ENCODE measurements at places on chromosomes 4 and X.

DNA sequence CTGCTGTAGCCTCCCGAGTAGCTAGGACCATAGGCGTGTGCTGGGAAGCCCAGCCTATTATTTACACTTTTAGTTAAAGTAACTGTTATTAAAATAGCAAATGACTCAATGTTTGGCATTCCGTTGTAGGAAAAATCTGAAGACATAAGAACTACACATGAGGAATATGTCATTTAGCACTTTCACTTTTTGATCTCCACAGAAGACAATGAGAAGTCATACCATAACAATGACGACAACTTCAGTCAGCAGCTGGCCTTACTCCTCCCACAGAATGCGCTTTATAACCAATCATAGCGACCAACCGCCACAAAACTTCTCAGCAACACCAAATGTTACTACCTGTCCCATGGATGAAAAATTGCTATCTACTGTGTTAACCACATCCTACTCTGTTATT lies 6.7 kb downstream of the GPR34 start:
- DNase-seq: no peak

GRCh38 chrX:150903110-150903508 lies 4.6 kb upstream of the CD99L2 start:
- DNase-seq: no peak

GRCh38 chr4:143921181-143921580 lies 15.8 kb upstream of the GYPE start:
- no peak for DNase-seq

DNA sequence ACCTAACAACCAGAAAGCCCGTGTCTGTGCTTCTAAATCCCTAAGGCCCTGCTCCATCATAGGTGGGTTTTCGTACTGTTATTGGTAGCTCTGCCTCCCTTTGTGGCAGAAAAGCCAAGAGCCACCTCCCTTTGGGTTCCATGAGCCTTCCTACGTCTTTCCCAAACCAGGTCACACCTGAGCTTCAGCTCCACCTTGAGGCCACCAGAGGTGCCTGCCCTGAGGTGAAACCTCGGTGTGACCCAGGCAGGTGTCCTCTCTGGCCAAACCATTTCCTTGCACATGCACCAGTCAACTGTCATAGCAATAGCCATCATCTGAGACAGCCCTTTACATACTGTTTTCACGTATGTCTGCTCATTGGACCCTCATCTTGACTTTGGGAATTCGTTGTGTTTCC lies 188.0 kb upstream of the RBPJ start:
- DNase-seq: no peak

DNA sequence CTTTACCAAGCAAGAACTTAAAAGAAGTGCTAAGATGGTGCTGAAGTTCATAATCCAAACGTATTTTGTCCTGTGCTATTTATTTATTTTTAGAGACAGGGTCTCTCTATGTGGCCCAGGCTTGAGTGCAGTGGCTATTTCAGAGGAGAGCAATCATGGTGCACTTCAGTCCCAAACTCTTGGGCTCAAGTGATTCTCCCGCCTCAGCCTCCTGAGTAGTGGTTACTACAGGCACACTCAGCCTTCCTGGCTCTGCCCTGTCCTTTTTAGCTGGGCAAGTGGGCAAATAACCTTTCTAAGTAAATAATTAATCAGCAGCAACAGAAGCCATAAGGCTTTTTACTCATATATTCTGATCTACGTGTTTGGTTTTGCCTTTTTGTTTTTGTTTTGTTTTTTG lies 2.6 kb downstream of the NSD2 start:
- no peak for DNase-seq

- DNase-seq: no peak
Measured at GRCh38 chr4:159607809-159608208, 504.9 kb downstream of the RAPGEF2 start.
